ENCODE measurements at places on chromosomes 1 and 21.

DNA sequence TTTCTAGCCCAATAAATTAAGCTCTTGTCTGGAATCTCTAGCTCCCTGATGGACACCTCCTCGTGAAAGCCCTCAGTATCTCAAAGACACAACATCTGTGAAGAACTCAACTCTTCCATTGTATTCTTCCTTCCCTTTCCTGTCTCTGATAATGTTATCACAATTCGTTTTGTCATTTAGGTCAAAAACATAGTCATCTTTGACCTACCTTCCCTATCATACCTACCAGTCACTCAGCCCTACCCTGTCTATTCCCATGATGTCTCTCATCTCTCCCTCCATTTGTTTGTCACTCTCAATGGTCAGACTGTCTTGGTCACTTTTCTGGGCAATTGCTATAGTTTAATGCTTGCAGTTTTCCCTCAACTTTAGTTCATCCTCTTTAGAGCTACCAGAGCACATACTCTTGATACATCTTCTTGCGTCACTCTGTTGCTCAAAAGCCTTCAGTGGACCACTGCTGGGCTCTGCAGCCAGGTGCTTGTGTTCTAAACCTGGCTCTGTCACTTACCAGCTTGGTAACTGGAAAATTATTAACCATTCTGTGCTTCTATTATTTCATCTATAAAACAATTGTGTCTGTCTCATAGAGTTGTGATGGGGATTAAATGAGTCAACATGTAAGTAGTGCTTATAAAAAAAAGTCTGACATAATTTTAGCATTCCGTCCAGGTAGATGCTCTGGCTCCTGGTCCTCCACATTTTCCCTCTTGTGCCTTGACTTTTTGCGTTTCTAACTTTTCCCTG, 39.6 kb downstream of the DDR2 start:
- no peak for DNase-seq

DNA sequence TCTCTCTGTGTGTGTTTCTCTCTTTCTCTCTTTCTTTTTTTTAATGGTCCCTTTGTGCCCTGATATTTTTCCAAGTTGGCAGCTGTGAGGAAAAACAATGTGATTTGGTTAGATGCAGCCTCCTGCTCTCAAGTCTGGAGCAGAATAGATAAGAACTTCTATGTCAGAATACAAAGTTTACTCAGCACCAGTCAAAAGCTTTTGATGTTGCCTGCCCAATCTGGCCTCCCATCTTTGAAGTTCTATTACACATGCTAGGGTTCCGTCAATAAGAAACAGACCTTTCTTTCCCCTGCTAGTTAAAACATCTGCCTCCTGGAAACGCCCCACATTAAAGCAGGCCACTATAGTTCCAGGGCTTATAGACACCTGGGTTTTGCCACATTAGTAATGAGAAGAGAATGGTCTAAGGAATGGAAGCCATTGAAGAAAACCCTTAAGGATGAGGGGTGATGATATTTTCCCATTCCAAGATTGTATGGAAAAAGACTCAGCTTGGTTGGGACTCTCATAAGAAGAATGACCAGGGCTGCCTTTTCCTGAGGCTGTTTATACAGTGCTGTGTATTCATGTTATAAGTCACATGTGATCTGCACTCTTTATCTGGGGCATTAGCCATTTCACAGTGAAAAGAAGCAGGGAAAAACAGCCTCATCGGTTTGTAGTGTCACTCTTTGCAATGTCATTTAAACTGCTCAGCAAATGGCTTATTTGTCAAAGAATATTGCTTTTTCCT, 414.7 kb upstream of the PROX1 start:
- no peak for DNase-seq

- DNase-seq, result no peak
Observed at GRCh38 chr1:81254560-81254959, 546.2 kb upstream of the ADGRL2 start.

- DNase-seq, result no peak
Observed at GRCh38 chr1:205444931-205445645, 10.8 kb downstream of the BLACAT1 start.

GRCh38 chr1:244974106-244974505, 109.8 kb upstream of the HNRNPU start:
- DNase-seq, result no peak
